ENCODE measurements at places on chromosomes 5 and 9. TPM values are rescaled to one million over a fixed set of nuclear protein-coding genes. Genes with fewer than 3 reads are reported as not detected.

Gene PFN3
- total RNA-seq: not detected

Gene ARID3C
- not detected for total RNA-seq

Gene IFNB1
- total RNA-seq: not detected

Gene CARTPT
- total RNA-seq: not detected

Gene LIX1
- total RNA-seq: not detected

Gene C9
- not detected for total RNA-seq

Gene SLIT3
- total RNA-seq: 12.9 TPM

Gene CAMK2A
- not detected for total RNA-seq

Gene SLC6A3
- total RNA-seq: not detected

Gene PCDHB11
- 0.34 TPM for total RNA-seq

Gene CER1
- not detected for total RNA-seq

Gene ZNF367
- 45.4 TPM for total RNA-seq

Gene ADAMTS13
- total RNA-seq: 0.24 TPM

Gene TAF11L2
- not detected for total RNA-seq

Gene PCDHAC2
- not detected for total RNA-seq

Gene NTRK2
- 0.16 TPM for total RNA-seq

Gene SLC28A3
- 0.11 TPM for total RNA-seq

Gene PBX3
- 15.1 TPM for total RNA-seq

Gene MLANA
- total RNA-seq: not detected

All from SJSA1 (cell line).